Stimulated activated CD4-positive, alpha-beta T cell treated with anti-CD3 and anti-CD28 coated beads, Interleukin-2, amount 100 ng/mL, for 4 hours (primary cell): ENCODE measurements at places on chromosomes 4 and X.

GRCh38 chr4:11774346-11774745 lies 345.7 kb upstream of the HS3ST1 start:
- DNase-seq: no peak

GRCh38 chrX:38357747-38358673 lies 5.6 kb downstream of the OTC start:
- DNase-seq: no peak

DNA sequence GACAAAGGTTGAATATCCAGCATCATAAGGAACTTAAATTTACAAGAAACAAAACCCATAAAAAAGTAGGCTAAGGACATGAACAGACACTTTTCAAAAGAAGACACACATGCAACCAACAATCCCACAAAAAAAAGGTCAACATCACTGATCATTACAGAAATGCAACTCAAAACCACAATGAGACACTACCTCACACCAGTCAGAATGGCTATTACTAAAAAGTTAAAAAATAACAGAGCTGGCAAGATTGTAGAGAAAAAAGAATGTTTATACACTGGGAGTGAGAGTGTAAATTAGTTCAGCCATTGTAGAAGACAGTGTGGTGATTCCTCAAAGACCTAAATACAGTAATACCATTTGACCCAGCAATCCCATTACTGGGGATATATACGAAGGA lies 474.7 kb downstream of the TRIML1 start:
- DNase-seq: no peak

DNA sequence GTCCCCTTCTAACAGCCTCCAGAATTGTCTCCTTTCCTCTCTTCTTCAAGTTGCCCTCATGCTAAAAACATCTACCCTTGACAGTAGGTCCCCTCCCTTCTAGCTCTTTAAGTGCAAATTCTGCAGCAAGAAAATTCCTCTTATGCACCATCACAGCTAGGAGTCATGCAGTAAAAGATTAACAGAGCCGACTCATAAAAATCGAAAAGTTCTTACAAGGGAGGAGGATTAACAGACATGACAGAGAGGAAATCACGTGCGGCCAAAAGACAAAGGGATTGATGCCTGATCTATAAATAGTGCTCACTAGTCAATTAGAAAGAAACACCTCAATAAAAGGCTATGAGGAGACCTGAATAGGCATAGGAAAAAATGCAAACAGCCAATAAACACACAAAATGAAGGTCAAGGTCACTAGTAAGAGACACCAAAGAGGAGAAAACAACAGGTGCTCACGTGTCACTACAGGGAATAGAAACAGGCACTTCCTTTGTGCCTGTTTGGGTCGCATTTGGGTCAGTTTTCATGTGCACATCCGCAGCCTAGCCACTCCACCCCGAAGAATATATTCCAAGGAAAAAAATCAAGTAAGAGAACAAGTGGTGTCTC lies 3.4 kb downstream of the RNF212 start:
- no peak for DNase-seq

GRCh38 chrX:128975745-128976144 lies 547.5 kb downstream of the SMARCA1 start:
- DNase-seq: no peak

GRCh38 chr4:140819610-140820009 lies 63.4 kb upstream of the TBC1D9 start:
- DNase-seq: no peak

GRCh38 chrX:112636951-112637581 lies 42.7 kb downstream of the LHFPL1 start:
- no peak for DNase-seq

DNA sequence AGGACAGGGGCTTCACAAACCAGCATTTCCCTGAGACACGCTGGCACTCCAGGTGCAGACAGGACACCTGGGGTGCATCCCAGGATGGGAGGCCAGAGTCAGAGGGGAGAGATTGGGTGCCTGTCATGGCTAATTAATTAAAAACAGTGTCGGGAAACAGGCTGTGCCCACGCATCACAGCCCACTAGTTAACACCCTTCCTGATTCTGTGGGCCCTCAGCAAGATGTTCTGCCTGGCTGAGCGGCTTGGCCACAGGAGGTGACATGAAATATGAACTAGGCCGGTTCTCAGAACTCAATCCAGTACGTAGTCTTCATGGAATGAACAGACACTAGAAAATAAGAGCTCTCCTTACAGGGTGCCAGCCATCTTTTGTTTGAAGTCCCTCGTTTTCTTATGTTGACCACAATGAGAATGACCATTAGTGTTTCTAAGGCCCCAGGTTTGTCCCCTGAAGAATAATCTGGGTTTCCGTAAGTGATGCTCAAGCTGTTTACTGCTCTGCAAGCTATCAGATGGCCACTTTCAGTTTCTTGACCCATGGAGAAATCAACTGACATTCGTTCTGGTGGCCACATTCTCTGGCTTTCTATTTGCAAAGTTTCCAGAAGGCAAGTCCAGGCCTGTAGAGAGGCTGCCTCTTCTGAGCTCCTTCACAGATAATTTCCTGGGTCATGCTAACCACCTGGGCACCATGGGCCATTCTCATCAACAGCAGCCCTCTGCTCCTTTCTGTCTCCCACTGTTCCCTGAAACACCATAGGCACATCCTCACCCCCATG lies 72.3 kb downstream of the SLC34A2 start:
- no peak for DNase-seq

GRCh38 chr4:188554413-188554812 lies 415.2 kb downstream of the TRIML1 start:
- DNase-seq: no peak

- no peak for DNase-seq
Measured at GRCh38 chr4:6017030-6017429, 1.2 kb downstream of the C4orf50 start.

GRCh38 chr4:141195095-141195707 lies 25.5 kb upstream of the ZNF330 start:
- no peak for DNase-seq

GRCh38 chr4:186918466-186918865 lies 194.8 kb upstream of the FAT1 start:
- no peak for DNase-seq

DNA sequence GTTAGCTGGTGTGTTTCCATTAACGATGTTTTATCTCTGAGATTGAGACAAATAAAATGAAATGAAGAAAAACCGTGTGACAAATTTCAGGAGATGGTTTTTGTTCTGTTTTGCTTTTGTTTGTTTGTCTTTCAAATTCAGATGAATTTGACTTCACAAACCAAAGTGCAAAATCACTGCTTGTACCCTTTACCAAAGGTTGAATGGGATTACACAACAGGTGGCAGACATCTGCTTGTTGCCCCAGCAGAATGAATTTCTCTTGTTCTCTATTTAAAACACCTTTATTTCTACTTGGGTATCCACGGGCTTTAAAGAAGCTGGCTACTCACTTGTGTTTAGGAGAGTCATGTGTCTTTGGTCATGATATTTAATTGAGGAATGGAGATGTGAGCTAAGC lies 239.7 kb upstream of the CLNK start:
- no peak for DNase-seq

GRCh38 chrX:47564438-47565085 lies 3.6 kb downstream of the ARAF start:
- DNase-seq: no peak

DNA sequence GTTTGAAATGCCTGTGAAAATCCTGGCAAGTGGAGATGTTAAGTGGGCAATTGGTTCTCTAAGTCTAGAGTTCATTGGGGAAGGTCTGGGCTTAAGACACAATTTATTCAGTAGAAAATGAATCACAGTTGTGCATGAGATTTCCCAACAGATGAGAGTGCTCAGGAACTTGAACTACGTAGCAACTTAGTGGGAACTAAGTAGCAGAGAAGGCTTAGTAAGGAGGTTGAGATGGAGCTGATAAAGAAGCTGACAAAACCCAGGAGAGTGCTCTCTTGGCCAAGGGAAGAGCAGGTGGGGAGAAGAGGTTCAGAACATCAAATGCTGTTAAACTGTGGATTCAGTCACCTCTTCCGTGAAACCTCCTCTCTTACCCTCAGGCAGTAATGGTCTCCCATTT lies 33.0 kb downstream of the AFF1 start:
- no peak for DNase-seq

GRCh38 chrX:9055354-9055753 lies 21.4 kb upstream of the FAM9B start:
- no peak for DNase-seq

DNA sequence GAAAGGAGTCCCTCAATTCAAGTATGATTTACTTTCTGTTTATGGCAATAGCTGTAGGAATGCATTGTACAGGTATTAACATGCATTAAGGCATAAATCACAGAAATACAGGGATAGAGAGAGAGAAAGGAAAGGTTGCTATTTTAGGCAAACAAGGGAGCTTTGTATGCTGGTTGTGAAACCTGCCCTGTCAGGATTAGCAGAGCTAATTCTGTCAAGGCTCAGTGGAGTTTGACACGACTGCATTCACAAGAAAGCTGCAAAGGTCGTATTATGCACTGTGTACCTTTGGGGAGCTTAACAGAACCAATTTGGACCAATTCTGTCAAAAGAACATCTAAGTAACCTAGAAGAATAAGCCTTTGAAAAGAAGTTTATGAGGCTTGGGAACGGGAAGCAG lies 239.3 kb downstream of the GRIA2 start:
- DNase-seq: no peak

DNA sequence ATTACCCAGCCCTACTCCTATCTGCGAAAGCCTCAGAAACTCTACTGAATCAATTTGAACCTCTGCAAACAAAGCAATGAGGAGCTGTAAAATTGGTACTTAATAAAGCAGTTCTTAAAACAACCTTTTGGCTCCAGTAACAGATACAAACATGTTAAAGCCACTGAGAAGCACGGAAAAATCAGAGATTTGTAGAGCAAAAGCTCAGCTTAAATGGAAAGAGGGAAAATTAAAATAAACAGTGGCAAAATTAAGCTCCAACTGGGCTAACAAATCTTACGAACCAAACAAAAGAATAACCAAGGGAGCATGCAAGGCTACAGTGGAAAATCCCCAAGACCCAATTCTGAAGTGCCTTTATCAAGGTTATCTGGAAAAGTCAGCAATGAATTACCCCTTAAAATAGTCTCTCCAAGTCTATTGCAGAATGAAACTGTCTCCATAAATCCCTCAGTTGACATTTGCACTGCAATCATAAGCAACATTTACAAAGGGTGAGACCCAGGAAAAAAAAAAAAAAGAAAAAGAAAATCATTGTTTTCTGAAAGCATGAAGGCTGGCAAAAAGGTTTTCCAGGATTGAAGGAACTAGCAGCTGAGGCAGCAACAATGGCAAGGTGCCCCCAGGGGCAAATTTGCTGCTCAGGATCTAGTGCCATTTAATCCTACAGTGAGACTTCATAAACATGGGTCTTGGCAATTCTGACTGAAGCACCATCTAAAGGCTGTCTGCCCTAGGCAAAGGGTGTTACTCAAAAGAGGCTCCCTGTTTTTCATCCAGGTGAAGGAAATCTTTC lies 40.1 kb downstream of the USP46 start:
- DNase-seq: no peak

- no peak for DNase-seq
Measured at GRCh38 chrX:389021-389441, 2.3 kb upstream of the PPP2R3B start.

DNA sequence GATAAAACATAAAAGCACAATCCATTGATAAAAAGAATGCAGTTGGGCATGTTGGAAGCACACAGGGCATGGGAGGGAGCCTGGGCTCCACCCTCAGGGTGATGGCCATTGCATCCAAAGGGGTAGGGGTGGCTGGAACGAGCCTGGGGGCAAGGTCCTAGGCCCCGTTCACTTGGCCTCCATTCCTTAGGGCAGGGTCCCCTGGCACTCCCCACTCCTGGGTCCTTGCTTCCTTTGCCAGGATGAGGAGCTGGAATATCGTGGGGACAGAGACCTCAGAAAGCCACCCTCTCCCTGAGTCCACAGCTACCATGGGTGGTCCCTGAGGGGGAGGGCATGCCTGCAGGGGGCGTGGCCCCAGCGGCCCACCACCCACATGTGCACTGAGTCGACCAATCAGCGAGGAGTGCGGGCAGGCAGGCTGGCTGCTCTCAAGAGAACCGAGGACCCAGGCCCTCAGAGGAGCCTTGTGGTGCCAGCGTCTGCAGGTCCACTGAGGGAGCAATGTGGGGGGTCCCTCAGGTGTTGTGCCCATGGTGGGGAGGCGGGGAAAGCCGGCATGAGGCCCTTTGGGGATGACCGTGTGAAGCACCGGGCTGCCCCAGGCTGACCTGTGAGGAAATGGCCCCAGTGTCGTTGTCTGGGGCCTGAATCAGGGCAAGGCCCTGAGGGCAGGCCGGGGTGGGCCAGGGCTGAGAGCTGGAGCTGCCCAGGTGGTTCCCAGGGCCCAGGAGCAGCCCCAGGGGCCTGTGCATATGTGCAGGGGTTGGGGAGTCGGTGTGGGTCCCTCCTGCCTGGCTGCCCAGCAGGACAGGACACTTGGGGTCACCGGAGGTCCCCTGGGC lies 78.6 kb upstream of the AMELX start:
- DNase-seq: no peak

DNA sequence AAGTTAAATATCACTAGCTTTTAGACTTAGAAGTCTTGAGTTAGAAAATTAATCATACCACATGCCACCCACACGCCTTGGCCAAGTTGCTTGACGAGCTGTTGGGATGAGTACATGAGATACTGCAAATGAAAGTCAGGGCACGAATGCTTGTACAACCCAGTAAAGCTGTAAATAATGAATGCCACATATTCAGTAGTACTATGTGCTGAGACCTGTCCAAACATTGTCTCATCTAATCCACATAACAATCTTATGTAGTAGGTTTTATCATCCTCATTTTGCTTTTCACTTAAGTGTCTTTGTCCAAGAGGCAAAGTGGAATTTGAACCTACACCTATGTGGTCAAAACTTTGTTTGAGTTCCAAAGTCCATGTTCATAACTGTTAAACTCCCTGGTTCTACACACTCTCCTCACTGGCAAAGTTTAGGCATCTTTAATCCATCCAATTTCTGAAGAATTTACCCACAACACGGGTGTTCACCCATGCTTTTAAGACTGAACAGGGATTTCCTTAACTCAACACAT lies 74.1 kb downstream of the LDB2 start:
- DNase-seq: no peak

DNA sequence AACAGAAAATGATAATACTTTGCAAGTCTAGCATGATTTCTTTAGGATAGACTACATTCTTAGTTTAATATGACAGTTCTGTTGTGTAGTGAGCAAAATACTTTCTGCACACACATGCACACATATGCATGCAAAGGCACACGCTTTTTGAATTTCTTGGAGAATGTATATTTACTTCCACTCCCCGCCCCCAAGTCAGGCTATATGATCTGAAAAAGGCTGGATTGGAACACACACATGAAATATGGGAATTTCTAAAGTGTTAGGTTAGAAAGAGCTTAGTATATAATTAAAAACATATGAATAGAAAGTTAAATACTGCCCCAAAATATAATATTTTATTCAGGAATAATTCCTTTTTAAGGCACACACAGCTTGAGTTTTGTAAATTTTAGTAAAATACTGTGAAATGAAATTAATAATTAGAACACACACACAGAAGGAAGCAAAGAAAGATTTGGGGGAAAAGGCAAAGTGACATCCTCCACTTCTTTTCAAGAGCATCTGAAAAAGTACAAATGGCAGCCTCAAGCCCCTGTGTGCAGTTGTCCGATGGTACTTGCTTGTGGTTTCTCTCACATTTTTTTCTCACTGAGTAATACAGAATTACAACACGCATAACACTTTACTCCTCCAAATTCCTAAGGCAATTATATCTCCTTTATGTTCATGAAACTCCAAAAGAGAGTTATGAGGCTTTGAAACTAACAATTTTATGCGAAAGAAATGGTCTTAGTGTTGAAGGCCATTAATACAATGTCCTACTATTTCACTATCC lies 228.9 kb upstream of the ETNPPL start:
- no peak for DNase-seq

GRCh38 chr4:159855731-159856130 lies 752.9 kb downstream of the RAPGEF2 start:
- no peak for DNase-seq

GRCh38 chrX:25279510-25279909 lies 263.7 kb upstream of the ARX start:
- no peak for DNase-seq
